ENCODE measurements at places on chromosomes 3 and 15.

DNA sequence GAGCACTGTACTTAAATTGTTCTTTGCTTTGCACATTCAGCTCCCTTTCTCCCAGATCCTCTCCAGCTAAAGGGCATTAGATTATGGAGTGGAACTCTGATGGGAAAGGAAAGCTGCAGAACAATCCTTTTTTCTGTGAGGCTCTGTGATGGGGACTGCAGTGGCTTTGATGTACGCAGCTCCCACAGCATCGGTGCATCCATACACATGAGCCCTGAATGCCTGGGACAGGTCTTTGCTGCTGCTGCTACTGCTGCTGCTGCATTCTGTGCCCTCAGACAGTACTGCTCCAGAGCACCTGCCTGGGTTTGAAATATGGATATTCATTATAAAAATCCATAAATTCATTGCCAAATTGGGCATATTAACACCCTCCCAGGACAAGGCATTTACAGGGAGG, 164.4 kb downstream of the WDR76 start:
- no peak for DNase-seq

GRCh38 chr3:31974964-31975363, 6.1 kb downstream of the OSBPL10 start:
- no peak for DNase-seq

DNA sequence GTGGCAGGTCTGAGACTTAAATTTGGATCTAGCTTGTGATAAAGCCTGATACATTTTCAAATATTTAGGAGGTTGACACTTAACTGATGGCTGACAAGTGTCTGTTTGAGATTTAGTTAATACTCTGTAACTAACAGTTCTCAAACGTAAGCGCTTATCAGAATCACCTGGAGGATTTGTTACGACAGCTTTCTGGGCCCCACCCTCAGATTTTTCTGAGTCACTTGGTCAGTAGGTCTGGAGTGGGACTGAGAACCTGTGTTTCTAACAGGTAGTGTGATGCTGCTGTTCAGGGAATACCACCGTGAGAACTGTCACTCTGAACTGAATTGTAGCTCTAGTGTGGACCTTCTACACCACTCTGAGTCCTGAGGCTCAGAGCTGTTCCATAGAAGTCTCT, 85.5 kb downstream of the CEMIP start:
- no peak for DNase-seq

DNA sequence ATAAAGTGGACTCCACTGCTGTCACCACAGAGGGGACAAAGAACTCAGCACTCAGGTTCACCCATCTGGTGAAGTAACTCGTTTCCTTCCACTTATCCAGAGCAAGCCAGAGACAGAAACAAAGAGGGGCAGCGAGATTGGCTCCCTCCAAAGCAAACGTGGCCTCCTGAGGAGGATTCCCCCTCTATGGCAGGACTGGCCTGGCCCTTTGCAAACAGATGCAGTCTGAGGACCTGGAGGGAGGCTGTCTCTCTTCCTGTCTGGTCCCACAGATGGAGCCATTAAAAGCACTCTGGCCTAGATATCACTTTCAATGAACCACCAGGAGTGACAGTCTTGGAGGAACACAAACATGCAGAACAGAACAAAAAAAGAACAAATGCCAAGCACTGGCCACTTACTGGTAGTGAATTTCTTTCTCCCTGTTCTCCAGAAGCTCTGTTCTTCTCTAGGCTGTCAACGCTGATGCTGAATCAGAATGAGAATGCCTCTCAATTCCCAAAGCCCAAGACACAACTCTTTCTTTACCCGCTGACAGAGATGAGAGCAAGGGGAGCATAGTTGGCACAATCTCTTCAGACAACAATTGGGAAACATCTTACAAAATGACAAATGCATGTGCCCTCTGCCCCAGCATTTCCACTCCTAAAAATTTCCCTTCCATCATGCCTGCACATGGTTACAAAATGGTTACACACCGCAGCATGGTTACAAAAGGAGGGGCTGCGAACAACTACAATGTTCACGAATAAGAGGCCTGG, 14.3 kb downstream of the KLHL25 start:
- no peak for DNase-seq

DNA sequence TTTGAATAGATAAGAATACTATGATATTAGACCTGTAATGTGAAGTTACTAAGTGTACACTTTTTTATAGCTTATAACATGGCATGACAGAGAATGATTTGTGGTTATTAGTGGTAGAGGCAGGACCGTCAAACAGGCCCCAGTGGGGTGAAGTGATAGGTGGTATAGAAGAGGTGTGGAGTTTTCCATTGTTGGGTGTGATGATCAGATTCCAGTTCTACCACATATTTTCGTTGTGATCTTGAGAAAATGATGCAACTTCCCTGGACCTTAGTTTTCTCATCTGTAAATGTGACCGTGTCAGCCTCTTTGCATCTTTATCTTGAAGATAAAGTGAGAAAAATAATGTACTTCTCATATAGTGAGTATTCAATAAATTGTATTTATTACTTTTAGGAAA, 30.3 kb upstream of the UTS2B start:
- no peak for DNase-seq

DNA sequence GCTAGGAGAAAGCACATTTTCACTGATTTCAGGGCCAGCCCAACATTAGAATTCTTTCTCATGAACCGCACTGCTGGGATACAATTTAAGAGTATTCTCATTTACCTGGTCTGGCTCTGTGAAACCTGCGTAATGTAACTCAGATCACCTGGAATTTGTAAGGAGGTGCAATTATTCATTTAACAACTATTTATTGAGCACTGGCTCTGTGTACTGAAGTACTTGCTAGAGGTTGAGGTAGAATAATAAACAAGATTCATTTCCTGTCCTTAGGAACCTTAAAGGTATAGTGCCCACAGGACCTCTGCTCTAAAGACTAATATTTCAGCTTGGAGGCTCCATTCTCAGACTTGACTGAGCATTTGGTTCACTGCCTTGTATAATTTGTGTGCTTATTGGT, 242.2 kb upstream of the ZPLD1 start:
- DNase-seq, result no peak

DNA sequence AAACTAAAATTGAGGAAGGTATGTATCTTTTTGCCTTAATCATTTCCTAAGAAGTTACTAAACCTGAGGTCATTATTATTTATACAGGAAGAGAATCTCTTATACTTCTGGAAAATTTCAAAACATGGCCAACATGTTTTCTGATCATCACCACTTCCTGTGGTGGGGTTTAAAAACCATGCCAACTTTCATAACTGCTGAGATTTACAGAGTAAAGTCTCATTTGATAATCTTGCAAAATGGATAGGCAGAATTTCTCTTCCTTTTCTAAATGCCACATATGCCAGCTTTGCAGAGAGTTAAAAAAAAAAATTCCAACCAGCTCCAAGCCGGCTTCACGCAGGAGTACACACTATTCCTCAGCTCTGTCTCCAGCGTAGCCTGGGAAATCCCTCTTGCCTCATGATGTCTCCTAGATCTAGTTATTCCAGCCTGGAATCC, 124.3 kb upstream of the SPRED1 start:
- no peak for DNase-seq

DNA sequence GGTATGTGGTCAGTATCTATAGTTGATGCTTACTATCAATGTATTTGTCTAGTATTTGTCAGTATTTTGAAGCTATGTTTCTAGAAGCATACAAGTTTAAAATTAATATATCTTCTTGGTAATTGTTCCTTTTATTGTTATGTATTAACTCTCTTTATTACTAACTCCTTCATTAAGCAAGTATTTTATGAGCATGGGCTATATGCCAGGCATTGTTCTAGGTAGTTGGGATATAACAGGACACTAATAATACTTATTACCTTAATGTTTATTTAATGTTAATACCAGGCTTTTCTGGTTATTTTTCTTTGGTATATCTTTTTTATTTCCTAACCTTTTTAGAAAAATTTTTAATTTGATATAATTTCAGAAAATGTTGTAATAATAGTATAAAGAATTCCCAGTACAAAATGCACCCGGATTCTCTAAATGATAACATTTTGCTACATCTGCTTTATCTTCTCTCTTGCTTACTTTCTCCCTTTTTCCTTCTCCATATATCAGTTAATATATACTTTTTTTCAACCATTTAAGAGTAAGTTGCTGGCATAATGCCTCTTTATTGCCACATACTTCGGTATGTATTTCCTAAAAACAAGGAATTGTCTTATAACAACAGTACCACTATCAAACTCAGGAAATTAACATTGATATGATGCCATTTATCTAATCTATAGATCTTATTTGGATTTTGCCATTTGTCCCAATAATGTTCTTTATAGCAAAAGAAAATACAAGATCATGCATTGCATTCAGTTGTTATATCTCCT, 30.9 kb downstream of the LRRC49 start:
- DNase-seq, result no peak

DNA sequence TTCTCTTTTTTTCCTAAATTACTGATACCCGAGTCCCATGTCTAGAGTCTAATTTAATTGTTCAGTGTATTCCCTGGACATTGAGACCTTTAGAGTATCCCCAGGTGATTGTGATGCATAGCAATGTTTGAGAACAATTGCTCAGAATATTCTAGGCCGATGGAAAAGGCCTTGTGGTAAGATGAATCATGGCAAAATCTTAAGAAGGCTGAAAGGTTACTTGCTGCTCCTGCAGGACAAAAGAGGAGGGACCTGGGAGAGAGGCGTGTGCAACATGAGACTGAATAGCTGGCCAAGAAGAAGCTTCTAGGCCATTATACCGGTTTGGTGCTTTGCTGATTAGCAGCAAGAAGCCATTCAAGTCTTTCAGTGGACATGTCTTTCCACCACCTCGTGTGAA, 256.6 kb downstream of the ROBO2 start:
- no peak for DNase-seq

GRCh38 chr15:82128401-82129148, 82.8 kb upstream of the MEX3B start:
- no peak for DNase-seq

DNA sequence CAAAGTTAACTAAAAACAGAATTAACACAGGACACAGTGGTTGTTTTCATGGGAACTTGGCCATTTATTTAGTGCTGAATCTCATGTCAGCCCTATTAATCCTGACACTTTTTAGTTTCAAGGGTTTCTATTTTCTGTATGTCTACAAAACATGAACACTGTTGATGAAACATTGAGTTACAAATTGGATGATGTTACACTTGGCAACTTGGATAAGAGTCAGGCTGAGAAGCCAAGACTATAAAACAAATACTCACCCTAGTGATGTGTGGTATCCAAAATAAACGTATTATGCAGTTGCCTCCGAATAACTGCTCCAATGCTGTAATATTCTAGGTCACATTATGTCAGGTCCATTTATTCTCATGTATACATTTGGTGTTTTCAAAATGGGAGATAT, 349.6 kb downstream of the ZIC1 start:
- no peak for DNase-seq

GRCh38 chr15:74136814-74137536, 6.6 kb downstream of the ISLR2 start:
- DNase-seq, result no peak

GRCh38 chr15:41437448-41437847, 20.6 kb downstream of the RTF1 start:
- no peak for DNase-seq

- DNase-seq, result no peak
These were observed 15.4 kb upstream of the SCAP start for GRCh38 chr3:47491186-47491585.

DNA sequence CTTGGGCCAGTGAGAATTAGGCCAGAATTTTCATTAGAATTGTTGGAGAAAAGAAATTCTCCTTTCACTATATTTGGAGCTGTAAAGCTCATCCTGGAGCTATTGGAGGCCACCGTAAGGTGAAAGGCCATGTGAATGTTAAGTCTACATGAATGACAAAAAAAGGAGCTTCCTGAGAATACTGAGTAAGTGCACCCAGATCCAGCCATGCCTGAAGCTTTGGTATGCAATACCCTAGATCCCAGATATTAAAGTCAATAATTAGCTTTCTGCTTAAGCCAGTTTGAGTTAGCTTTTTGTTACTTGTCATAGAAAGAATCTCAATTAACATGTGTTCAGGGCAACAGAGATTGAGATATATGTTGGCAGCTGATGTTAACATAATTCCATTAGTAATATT, 172.4 kb downstream of the NR1D2 start:
- no peak for DNase-seq

DNA sequence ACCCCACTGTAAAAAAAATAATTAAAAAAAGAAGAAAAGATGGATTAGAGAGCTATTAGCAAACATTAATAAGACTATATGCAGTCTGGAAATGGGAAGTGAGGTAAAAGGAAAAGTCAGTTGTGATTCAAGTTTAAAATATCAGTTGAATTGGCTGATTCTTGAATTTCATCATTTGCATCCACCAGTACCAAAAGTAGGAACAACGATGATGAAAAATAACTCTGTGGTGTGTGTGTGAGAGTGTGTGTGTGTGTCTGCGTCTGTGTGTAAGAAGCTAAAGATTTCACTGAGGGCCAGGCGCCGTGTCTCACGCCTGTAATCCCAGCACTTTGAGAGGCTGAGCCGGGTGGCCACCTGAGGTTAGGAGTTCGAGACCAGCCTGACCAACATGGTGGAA, 56.0 kb upstream of the SLC4A7 start:
- DNase-seq, result no peak

DNA sequence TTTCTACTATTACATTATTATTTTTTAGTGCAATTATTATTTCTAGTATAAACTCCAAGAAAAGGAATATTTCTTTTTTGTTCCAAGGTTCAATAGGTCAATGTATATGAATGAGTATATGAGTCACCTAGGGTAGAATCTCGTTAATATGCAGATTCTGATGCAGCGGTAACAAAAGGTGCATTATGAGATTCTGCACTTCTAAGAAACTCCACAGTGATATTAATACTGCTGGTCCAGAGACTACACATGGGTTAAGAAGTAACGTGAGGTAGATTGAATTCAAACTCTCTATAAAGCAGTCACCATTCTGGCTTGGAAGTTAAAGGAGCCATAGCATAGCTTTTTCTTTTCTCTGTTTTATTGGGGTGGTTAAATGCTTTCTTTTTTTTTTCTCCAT, 596.2 kb upstream of the TBL1XR1 start:
- no peak for DNase-seq

DNA sequence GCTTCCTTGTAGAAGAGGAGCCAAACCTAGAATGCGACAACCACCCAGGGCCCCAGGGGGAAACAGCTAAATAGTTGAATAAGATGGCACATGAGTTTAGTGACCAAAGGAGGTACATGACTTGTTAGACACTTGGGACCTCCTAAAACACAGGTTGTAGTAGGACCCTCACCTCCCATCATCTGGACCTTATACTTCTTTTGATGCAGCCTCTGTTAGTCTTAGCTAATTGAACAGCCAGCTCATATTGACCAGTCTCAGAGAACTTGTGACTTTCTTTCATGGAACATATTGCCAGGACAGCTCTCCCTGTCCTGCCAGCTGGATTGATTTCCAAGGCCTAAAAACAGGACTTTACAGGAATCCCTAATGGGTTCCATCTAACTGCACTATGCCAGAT, 45.0 kb downstream of the SPSB4 start:
- no peak for DNase-seq

DNA sequence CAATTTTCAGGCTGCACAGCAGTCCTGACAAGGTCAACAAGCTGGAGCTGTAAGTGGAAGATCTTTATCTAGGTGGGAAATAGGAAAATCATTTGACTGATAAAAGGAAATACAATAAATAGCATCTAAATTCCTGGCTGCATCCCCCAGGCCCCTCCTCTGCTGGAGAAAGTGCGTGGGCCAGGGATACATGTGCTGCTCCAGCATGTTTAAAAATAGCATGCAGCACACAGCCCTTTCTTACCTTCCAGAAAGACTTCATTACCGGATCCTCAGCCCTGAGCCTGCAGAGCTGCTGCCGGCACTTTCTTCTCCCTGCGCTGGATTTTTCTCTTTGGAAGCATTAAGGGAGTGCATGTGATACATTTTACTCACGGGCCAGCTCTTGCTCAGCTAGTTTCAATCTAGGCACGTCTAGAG, 77.3 kb downstream of the HMG20A start:
- no peak for DNase-seq

- no peak for DNase-seq
These were observed 487.6 kb upstream of the IL12A start for GRCh38 chr3:159501029-159501428.
